AG08396 (cell line): ENCODE measurements at places on chromosomes 1 and 21.
A peak's percentile ranks its signal among the peaks of the same experiment; 100 is the strongest.

DNA sequence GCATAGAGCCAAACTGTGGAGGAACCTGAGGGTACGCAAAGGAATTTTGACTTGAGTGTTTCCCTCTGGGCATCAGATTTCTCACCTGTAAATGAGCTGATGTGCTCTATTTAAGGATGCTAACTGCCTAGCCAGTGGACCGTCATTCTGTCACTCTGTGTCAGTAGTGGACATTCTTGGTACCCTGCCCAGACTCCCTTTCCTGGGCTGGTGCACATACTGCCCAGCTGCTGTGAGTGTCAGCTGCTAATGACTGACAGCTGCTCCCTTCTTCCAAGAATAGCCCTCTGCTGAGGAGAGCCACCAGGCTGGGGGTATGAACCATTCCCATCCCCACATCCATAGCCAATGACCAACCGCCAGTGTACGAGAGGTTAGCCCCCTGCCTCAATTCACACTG, 193.1 kb upstream of the DAB1 start:
- DNase-seq = no peak

- DNase-seq = no peak
Observed at GRCh38 chr1:117029685-117030084, 28.1 kb downstream of the CD101 start.

DNA sequence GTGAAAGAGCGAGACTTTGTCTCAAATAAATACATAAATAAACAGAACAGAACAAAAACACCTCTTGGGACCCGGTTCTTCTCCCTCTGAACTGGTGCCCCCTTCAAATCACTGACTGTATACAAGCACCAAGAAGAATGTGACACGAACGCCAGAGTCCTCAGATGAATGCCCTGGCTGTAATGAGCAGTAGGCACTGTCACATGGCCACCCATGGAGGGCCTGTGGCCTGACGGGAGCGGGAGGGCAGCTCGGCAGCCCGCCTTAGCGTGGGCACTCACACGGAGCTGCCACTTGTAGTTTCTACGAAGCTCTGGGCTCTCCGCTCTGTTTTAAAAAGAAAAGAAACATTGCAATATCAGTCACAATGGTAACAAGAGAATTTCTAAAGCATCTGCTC, 146.0 kb downstream of the PEX14 start:
- DNase-seq = no peak

- no peak for DNase-seq
Observed at GRCh38 chr1:19824541-19824940, 9.5 kb upstream of the RNF186 start.

DNA sequence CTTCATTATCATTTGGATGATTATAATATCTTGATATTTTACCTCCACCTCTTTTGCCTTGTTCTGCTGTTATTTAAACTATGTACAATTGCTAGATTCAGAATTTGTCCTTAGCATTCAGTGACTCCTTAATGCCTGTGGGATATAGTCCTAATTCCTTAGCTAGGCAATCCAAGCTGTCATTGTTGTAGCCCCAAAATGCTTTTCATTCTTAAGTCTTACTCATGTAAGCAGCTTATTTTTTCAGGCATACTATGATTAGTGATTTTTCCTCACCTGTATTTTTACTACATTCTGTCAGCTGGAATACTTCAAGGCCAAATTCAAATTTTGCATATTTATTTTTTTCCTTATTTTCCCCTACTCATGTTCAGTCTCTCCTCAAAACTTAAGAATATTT, 13.4 kb downstream of the PKN2 start:
- DNase-seq = peak; percentile 15

- no peak for DNase-seq
Observed at GRCh38 chr1:36755303-36756230, 272.9 kb upstream of the CSF3R start.

DNA sequence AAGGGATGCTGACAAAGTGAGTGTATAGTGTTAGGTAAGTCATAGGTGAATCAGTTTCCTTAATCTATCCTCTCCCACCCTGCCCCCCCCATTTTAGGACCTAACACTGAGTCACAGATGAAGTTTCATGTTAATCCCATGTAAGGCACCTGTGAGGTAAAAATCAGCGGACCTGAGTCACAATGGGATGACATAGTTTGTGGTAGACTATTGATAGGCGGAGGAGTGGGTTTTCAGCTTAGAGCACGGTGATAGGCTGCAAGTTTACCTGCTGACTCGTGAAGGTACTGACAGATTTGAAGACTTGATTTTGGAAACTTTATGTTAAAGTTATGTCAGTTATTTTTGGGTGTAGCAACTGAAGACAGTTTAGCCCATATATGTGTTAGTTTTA, 1.7 kb downstream of the TOR1AIP1 start:
- DNase-seq = no peak

DNA sequence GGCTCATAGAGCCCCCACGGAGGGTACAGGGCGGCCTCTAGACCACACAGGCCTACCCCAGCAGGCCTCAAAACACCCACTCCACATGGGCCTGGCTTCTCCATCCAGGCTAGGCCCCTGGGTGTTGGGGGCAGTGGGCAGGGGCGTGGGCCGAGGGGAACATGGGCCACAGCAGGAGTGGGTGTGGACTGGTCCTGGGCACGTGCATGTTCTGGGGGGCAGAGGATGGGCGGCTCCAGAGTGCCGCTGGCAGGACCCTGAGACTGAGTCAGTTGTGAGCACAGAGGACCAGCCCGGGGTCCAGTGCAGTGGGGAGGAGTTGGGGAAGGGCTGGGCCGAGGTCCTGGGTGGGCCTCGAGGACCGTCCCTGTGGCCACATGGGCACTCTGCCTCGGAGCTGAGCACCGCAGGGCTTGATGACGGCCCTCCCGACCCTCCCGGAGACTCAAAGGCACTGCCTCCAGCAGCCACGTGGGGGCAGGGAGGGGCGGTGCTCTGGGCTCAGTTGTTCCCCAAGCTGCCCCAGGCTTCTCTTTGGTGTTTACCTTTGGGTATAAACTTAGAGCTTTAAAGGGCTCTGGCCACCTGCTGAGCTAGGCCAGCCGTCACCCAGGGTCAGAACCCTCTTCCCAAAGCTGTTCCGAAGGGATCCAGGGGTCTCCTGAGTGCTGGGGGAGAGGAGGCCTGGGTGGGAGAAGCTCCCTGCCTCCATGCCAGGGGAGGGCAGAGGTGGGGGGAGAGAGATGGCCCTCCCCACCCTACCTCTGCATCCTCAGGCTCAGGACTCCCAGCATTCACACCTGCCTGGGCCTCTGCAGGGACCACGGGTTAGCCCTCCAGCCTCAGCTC, 79.9 kb downstream of the MORN1 start:
- DNase-seq = peak; percentile 84

DNA sequence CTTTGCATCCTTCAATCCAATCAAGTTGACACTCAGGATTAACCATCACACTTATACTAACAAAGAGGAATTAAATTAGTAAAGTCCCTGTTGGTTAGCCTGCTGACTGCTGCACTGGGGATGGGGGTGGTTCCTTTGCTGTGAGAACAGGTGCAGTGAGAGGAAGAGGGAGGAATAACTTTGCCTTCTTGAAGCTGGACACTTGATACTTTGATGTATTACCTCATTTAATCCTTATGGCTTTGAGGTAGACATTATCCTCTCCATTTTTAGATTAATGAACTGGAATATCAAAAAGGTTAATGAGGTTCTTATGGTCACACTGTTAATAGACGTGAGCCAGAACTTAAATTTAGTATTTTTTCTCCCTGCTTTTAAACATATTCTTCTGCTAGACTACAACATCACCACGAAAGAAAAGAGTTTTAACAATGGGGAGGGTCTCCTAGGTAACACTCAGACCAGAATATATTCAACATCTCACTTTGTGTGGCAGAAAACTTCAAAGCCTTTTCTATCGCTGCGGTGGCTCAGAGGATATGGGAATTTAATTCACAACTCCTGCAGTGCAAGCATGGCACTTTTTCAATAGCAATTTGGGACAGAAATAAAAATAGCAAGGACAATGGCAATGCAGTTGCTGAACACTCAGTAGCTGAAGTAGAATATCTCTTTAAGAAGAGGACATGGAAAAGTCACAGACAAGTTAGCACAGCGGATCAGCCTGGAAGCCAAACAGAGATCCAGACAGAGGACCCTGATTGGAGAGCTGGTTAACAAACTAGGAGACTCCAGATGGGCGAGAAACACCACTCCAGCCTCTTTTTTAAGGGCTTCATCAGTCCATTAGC, 68.8 kb upstream of the DNAH14 start:
- no peak for DNase-seq

DNA sequence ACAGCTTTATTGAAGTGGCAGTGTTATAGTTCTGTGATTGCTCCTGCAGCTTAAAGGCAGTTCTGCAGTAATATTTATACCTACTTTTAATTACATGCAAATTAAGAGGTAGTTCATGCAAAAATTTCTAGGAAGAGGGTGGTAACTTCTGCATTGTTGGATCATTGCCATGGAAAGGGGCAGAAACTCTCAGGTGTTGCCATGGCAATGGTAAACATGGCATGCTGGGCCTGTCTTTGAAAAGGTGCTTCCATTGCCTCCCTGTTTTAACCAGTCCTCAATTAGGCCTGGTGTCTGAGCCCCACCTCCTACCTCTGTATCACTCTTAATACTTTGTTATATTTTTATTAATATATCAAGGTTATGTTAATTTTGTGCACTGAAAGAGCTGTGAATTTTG, 104.7 kb downstream of the DISC1 start:
- no peak for DNase-seq

DNA sequence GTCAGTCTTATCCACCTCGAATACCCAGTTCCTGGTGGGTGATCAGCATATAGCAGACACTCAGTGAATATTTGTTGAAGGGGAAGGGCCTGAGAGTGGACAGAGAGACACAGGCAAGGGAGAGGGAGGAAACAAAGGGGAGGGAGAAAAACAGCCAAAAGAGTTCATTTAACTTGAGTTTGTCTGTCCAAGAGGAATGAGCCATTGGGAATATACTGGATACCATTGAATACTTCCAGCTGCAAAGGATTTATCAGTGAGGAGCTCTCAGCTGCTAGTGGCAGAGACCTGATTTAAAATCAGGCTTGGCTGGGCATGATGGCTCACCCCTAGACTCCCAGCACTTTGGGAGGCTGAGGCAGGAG, 11.5 kb upstream of the BGLAP start:
- no peak for DNase-seq

- no peak for DNase-seq
Observed at GRCh38 chr1:226827458-226827857, 43.0 kb upstream of the PSEN2 start.

DNA sequence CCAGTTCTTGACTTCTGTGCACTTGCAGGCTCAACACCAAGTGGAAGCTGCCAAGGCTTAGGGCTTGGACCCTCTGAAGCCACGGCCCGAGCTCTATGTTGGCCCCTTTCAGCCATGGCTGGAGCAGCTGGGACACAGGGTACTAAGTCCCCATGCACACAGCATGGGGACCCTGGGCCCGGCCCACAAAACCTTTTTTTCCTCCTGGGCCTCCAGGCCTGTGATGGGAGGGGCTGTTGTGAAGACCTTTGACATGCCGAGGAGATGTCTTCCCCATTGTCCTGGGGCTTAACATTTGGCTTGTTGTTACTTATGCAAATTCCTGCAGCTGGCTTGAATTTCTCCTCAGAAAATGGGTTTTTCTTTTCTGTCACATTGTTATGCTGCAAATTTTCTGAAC, 59.8 kb downstream of the DISC1 start:
- DNase-seq = no peak

- DNase-seq = peak; percentile 15
Observed at GRCh38 chr21:28253338-28253737, 739.3 kb downstream of the LTN1 start.

DNA sequence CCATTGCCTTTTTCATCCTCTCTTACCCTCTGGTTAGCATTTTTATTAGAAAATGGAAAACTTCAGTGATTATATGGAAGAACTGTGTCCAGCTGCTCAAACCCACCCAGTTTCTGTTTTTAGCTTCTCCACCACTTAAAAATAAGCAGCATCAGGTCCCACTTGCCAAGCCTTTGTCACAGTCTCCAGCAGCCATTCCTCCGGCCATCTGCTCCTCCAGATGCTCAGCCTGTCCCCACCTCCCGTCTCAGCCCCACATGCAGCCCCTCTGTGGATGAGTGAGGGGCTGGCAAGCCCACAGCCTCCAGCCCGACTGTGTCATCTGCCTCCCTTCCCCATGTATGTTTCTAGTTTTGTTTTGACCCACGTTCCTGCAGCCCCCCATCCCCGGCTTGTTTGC, 289.7 kb downstream of the HHAT start:
- no peak for DNase-seq

GRCh38 chr1:40058097-40058452, 17.5 kb downstream of the CAP1 start:
- no peak for DNase-seq

DNA sequence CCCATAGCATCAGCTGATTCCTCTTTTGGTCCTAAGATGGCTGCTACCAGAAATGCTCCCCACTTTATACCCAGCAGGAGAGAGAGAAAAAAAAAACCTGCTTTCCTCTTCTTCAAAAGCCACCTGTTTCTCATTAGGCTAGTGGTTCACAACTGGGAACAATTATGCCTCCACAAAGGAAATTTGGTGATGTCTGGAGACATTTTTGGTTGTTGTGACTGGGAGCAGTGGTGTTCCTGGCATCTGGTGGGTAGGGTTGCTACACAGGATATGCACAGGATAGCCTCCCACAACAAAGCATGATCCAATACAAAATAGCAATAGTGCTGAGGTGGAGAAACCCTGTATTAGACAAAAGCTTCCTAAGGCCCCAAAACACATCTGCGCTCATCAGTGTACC, 38.5 kb upstream of the SGIP1 start:
- no peak for DNase-seq

DNA sequence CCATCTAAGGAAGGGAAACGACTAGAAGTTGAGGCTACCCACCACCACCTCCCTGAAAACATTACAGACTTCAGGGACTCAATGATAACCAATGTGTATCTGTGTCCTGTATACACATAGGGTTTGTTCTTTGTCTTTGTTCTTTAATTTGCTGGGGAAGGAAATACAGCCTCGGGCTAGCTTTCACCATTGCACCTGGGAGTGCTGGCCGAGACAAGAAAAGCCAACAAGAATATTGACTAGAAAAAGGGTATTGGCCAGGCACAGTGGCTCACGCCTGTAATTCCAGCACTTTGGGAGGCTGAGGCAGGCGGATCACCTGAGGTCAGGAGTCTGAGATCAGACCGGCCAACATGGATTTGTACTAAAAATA, 50.4 kb downstream of the MDM4 start:
- DNase-seq = no peak

DNA sequence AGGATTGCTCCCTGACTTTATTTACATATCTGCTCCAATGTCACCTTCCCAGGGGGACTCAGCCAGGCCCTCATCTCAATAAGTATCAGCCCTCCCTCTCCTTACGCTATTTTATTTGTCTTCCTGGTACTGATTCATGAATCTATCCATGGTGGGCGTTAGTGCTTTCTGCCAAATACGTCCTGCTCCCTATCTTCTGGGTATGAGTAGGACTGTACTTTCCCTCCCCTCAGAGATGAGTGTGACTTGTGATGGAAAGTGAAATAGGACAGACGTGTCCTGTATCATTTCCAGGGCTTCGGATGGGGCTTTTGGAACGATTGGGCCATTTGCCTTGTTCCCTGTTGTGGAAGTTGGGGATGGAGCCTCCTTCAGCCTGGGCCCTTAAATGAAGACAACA, 47.5 kb downstream of the FOXO6 start:
- DNase-seq = no peak
